ENCODE measurements at places on chromosomes 3 and 15.

DNA sequence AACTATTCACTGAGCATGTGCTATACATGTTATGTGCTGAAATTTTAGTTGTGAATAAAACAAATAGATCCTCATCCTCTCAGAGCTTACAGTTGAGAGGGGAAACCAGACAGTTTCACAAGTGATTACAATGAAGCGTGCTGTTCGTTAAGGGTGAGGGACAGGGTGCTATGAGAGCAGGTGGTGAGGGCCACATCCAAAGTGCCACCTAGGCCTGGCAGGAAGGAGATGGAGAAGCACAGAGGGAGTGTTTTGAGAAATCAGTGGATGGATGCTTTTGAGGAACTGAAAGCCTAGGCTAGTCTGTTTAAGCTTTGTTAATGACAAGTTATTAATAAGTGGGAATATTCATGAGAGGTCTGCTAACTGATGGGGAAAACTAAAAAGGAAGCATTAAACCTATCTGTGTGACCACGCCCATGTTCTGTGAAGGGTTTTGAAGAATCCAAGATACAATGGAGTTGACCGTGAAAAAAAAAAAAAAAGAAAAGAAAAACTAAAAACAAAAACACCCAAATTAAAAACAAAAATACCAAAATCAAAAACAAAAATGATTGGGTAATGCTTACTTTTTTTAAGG lies 7.3 kb downstream of the MCTP2 start:
- no peak for DNase-seq

DNA sequence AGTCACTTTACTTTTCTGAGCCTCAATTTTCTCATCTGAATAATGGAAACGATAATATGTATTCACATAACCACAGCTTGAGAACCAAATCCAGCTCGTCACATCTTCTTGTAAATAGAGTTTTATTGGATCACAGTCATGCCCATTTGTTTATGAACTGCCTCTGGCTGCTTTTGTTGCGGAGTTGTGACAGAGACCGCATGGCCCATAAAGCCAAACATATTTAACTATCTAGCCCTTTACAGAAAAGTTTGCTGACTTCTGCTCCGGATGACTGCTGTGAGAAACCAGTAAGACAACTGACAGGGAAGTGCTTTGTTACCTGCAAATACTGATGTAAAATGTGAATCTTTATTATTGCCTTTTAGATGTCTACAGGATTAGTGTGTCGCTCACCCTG lies 216.0 kb downstream of the RORA start:
- DNase-seq, result no peak

- no peak for DNase-seq
These were observed 312.3 kb upstream of the ICE2 start for GRCh38 chr15:60791216-60791615.

- DNase-seq, result no peak
These were observed 19.0 kb upstream of the TRAK1 start for GRCh38 chr3:42071904-42072812.

- no peak for DNase-seq
These were observed 140.6 kb upstream of the PRR20G start for GRCh38 chr3:127428344-127428997.

- DNase-seq, result no peak
These were observed 103.6 kb downstream of the CACNA2D3 start for GRCh38 chr3:54225841-54226528.

DNA sequence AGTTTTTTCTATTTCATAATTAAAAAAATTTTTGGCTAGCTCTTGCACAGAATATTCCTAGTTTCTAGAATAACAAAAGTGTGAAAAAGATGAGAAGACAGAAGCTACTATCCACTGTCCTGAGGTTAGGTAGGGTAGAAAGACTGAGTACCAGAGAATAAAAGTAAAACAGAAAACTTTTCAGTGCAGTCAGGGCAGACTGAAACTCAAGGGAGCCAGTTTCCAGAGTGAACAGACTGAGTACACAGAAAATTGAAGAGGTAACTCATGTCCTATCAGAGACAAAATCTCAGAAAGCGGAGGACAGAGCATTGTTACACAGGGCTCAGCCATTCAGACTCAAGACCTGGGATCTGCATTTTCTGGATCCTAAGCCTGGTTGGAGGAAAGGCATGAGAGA lies 8.8 kb upstream of the FBXO40 start:
- no peak for DNase-seq

GRCh38 chr3:188059351-188059750 lies 94.6 kb upstream of the LPP start:
- DNase-seq, result no peak

DNA sequence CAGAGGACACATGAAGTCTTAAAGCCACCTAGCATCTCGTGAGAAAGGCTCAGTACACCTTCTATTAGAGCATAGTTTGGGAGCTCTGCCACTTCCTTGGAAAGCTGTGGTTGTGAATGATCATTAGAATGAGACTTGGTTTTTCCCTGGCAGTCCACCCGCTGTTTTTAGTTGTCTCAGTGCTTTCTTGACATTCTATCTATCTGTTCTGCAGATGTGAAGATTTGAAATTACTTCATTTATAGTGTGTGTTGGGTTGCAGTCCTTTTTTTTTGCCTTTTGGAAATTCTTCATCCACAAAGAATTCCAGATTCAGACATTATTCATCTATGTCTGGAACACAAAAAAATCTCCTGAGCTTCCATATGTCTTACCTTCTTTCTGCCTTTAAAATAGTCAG lies 23.7 kb downstream of the PPP2R3A start:
- no peak for DNase-seq

DNA sequence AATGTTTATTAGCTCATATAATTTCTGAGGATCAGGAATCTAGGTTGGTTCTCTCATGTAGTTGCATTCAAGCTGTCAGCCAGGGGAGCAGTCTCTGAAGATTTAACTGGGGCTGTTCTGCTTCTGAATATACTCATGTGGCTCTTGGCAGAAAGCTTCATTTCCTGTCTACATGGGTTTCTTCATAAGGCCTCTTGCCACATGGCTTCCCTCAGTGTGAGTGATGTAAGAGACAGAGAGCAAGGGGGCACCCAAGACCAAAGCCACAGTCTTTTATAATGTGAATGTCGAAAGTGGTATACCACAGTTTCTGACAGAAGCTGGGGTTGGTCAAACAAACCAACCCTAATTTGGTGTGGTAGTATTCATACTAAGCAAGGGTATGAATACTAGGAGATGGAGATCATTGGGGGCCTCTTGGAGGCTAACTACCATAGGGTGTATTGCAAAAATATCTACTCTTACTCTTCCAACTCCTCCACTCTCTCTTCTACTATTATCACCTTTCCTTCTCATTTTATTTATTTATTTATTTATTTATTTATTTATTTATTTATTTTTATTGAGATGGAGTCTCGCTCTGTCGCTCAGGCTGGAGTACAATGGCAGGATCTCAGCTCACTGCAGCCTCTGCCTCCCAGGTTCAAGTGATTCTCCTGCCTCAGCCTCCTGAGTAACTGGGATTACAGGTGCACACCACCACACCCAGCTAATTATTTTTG lies 123.8 kb downstream of the B3GALNT1 start:
- no peak for DNase-seq
